ENCODE measurements at places on chromosomes 12 and 14.

- no peak for DNase-seq
Observed at GRCh38 chr12:132264086-132265010, 65.0 kb downstream of the GALNT9 start.

DNA sequence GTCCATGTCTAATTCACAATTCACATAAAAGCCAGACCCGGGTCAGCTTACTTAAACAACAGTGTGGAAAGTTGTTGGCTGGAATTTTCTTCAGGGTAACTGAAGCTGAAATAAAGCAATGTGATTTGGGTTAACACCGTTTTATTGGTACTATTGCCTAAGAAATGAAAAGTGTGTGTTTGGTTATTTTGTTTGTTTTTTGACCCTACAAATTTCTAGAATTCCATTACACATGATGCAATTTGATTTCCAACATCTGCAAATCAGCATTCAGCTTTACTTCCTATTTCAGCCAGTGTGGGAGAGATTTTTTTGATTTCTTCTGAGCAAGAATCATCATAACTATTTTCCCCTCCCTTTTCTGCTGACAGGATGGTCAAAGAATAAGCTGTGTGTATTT lies 45.7 kb upstream of the CLMN start:
- DNase-seq = no peak

- no peak for DNase-seq
Observed at GRCh38 chr12:119457271-119457670, 122.7 kb downstream of the CCDC60 start.

- DNase-seq = no peak
Observed at GRCh38 chr14:46626876-46627275, 24.7 kb downstream of the RPL10L start.

- DNase-seq = no peak
Observed at GRCh38 chr12:87272851-87273250, 756.4 kb downstream of the C12orf50 start.

DNA sequence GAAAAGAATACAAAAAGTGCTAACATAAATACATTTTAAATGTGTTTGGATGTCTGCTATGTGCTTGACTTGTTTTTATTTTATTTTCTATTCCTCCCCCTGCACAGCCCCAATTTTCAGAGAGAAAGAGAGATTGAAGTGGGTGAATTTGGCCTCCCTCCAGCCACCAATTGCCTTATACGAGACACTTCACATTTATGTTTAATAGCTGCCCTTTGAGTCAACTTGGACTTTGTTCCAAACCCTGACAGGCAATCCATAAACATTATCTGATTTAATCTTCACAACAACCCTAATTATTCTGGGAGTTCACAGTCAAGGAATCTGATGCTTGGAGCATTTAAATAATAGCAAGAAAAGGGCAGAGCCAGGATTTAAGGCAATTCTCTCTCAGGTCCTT lies 161.7 kb downstream of the SLC15A4 start:
- DNase-seq = no peak

- DNase-seq = no peak
Observed at GRCh38 chr14:89807892-89808291, 146.6 kb downstream of the EFCAB11 start.

DNA sequence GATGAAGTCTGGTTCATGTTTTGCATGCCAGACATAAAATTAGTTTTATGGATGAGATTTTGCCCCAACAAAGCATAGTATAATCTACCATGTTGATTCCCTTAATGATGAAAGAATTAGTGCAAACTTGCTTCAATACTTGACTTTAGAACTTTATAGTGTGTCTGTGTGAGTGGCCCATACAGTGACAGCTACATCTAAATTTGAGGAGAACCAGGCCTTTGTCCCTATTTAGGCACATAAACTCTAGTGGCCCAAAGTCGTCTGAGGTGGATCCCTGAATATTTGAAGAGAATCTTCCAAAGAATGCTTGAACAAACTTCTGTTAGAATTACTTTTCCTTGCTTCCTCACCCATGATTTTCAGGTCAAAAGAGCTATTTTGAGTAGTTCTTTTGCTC lies 70.4 kb downstream of the POLR3B start:
- no peak for DNase-seq

DNA sequence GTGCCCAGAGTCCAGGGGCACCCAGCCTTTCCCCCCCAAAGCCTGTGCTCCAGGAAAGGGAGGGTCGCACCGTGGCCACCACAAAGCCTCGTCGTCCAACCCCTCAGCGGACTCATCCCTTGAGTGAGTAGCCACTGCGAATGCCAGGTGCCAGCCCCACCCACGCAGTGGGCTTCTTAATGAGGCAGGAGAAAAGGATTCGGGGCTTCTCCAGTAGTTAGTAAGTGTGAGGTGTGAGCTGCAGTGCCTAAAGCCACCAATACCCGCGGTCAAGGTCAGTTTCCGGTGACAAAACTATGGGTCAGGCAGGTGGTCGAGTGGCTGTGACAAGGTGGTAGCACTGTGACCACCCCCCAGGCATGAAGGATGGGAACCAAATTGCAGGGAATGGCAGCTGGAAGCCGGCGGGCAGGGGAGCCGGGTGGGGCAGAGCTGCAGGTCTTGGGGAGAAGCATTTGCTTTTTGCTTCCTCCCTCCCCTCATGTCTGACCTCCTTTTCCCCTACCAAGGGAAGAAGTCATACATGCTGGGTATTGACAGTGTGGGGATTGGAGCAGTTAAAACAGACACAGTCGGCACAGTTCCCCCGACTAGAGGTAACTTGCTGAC lies 8.0 kb downstream of the RAN start:
- no peak for DNase-seq

GRCh38 chr14:65414961-65415589 lies 2.5 kb downstream of the FUT8 start:
- DNase-seq = no peak

DNA sequence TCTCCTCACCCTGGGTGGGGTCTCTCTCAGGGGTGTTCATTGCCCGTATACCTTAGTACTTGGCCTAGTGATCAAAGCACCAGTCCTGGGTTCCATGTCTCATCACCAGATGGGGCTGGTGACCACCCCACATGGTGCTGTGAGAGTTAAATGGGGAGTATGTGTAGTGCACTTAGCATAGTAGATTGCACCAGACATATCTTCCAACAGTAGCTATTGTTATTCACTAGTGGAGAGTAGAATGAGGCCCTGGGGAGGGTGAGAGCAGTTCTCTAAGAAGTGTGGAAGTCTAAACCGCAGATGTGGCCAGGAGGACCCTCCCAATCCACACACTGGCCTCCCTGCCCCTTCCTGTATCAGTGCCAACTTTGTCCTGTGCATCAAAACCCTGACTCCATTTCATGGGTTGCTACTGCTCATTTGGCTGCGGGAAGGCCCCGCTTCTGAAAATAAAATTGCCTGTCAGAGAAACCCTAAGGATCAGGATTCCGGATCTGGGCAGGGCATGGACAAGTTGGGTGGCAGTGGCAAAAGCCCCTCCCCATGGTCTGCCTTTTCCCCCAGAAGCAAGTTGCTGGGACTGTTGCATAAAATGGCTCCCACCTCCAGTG lies 4.4 kb downstream of the CD9 start:
- DNase-seq = no peak

- DNase-seq = no peak
Observed at GRCh38 chr12:17592472-17592871, 497.5 kb downstream of the RERGL start.

DNA sequence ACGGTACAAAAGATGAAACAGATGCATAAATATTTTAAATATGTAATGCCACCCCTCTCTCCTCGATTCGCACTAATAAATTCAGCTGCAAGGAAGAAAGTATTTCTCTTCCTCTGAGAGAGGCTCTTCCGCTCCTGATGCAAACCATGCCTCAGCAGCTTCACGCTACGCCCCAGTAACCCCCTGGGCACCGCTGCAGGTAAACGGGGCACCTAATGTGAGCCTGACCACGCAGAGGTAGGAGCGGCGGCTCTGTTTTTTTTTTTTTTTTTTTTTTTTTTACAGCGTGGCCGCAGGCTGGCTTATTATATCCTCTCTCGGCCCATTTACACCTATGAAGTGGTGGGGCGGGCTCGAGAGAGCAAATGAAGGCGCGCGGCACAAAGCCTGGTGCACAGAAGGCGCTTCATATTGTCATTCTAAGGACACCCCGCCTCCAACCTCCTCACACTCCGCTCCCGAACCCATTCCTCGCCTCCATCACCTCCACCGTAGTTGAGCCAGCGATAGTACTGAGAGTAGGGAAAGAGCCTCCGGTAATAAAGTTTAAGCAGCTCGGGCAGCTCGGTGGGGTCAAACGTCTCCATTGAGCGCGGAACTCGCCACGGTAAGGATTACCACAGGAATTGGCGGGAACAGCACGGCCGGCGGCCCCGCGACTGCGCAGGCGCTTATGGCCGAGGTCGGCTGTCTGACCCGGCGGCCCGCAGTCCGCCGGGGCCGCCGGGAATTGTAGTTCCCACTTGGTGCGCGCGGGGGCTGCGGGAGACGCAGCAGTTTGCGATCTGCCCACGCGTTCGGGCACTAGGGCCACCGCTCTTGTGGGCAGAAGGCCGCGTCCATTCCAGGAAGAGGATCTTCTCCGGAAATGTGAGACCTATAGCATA lies at the start of gene PRIM1:
PRIM1 (minus strand) TSS at position 612 of the 887 bp plus-strand sequence; CDS start at position 587, 25 bp downstream.
- peak; percentile 65 for DNase-seq

DNA sequence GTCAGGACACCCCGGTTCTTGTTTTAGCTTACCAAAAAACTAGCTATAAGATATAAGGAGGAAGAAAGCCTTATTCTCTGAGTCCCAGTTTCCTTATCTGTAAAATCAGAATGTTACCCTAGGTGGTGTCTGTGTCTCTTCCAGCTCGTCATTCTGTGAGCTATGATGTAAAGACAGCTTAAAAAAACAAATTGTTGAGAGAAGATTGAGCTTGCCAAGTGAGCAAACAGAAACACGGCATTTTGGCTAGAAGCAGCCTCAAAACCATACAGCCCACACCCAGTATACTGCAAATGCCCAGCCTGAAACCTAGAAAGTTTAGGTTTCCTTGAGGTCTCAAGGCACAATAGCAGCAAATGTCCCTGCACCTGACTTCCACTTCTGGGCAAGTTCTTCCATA lies 151.4 kb downstream of the SSPN start:
- DNase-seq = no peak

- no peak for DNase-seq
Observed at GRCh38 chr12:128794661-128795529, 28.9 kb downstream of the SLC15A4 start.

- DNase-seq = no peak
Observed at GRCh38 chr12:116186482-116187150, 90.9 kb downstream of the MED13L start.

DNA sequence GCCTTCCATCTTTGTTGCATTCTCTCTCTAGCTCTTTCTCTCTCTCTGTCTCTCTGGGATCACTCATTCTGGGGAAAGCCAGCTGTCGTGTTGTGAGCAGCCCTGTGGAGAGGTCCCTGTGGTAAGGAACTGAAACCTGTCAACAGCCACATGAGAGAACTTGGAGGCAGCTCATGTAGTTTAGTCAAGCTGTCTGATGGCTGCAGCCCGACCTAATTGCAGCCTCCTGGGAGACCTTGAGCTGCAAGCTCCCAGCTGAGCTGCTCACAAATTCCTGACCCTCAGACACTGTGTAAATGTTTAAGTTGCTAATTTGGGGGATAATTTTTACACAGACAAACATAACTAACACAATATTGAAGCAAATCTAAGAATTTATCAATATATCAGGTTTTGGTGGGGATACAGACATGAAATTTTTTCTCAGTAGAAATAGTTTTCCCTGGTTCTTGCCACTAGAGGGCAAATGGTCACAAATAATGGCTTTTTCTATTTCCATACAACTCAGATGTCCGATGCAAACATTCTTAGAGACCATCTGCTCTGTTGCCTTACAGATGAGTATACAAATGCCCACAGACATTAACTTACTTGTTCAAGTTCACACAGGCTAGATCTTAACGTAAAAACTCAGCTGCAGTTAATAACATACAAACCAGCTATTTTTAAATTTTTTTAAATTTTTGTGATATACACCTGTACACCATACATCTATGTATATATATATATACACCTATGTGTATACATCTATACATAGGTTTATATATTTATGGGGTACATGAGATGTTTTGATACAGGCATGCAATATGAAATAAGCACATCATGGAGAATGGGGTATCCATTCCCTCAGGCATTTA lies 15.5 kb upstream of the KRR1 start:
- DNase-seq = no peak

DNA sequence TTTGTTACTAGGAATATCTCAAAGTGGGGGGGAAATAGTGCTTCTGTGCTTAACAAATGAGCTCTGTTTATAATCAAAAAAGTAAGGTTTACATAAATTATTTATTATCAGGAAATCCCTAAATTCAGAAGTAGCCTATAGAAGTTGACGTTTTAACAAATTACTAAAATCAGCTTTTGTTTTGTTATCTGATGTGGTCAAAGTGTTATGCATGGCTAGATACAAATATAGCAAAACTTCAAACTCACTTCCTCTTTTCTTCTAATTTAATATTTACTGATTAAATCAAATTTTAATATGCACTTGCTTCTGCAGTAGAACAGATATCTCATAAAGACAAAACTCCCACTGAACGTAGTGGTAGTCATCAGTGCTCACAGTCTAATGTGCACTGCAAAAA lies 47.5 kb downstream of the GARIN6 start:
- DNase-seq = no peak

DNA sequence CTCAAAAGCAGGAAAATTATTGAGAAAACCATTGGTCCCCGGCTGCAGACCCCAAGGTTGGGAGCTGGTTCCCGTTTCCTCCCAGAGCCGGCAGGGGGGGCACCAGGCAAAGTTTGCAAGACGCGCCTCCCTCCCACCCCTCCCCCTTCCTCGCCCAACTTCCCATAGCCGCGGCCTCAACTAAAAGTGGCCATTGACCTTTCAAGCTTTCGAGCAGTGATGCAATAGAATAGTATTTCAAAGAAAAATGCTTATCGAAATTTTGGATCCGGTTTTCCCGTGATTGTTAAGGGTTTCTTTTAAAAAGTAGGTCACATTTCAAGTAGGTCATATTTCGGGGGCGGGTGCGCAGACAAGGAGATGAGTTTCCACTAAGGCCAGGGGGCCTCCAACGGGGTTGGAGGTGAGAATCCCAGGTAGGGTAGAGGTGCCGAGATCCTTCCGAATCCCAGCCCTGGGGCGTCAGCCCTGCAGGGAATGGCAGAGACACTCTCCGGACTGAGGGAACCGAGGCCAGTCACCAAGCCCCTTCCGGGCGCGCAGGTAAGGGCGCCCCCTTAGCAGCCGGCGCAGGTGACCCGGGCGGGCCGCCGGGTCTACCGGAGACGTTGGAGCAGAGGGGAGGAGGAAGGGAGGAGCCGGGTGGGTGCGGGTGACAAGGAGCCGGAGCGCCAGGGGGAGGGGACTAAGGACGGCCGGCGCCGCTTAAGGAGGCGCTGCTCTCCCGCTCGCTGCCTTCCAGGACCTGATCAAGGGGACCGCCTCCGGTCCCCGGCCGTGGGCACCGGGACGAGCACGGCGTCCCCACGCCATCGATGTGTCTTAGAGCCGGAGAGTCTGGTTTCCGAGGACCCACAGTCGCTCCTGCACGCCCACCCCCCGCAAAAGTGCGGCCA lies 2.6 kb upstream of the SOCS2 start:
- peak; percentile 48 for DNase-seq

- no peak for DNase-seq
Observed at GRCh38 chr14:43735932-43736331, 771.2 kb downstream of the FSCB start.

GRCh38 chr12:107884769-107885694 lies 110.5 kb downstream of the ASCL4 start:
- DNase-seq = peak; percentile 18
